Naive thymus-derived CD4-positive, alpha-beta T cell (primary cell): ENCODE measurements at places on chromosomes 5 and 9. TPM values are rescaled to one million over a fixed set of nuclear protein-coding genes. Genes with fewer than 3 reads are reported as not detected.

DNA sequence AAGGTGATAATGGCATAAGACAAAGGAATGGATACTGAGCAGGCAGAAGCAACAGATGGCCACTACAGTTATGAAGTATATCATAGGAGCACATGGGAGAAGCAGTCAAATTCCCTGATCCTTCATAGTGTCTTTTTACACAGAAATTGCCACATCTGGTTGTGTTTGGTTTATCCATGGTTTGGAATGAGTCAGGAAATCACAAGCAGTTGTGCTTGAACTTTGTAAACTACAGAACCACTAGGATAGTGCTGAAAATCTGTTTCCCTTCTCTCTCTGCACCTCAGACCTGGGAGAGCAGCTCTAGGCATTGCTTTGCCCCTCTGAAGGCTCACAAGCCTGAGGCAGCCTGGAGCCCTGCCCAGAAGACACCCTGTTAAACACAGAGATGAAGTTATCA is 134.0 kb downstream of the DMRT2 start:
- no peak for DNase-seq

DNA sequence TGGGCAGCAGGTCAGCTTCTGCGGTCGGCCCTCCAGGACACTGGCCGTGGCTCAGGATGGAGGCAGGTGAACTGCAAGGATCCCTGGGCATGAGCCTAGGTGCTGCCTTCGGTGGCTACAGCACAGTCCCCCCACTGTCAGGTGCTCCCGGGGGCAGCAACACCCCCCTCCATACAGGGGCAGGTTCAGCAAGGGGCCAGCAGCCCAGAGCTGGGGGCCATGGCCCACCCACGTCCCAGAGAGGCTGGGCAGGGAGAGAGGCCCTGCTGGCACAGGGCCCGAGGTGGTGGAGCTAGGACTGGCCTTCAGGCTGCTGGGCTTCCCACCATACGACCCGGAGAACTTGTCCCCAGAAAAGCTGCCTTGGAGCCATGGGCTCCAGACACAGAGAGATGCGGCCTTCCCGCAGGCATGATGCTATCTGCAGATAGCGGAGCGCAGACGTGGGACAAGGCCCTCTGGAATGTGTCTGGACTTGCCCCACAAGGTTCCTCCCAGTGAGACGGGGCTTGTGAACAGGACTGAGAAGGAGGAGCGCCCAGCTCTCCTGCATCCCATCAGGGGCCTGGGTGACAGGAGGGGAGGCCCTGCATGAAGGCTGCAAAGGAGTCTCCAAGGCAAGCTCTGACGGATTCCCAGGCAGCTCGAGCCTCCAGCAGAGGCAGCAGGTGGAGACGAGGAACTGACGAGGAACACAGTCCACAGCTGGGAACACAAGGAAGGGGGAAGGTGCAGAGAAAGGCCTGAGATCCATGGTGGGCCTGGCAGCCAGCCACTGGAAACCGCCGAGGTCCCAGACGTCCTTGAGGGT is 111.1 kb downstream of the VAV2 start:
- DNase-seq, result no peak

DNA sequence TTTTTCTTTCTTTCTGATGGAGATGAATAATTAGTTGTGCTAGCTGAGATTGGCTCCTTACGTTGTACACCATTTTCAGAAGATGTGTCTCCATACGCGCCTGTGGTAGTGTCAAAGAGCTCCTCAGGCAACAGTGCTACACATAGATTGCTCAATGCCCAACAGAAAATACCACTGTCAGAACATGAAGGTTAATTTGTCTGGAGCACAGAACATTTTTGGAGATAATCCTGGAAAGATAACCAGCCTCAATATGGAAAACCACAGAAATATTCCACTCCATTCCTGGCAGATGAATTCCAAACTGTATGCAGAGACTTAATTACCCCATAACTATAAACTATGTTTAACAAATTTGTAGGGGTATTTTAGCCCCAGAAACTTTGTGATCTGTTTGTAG is 233.6 kb downstream of the MARCHF11 start:
- DNase-seq, result no peak

- no peak for DNase-seq
Measured at GRCh38 chr5:76513476-76513875, 109.7 kb downstream of the F2RL2 start.

- DNase-seq, result no peak
Measured at GRCh38 chr5:119274767-119275130, 81.1 kb upstream of the TNFAIP8 start.

DNA sequence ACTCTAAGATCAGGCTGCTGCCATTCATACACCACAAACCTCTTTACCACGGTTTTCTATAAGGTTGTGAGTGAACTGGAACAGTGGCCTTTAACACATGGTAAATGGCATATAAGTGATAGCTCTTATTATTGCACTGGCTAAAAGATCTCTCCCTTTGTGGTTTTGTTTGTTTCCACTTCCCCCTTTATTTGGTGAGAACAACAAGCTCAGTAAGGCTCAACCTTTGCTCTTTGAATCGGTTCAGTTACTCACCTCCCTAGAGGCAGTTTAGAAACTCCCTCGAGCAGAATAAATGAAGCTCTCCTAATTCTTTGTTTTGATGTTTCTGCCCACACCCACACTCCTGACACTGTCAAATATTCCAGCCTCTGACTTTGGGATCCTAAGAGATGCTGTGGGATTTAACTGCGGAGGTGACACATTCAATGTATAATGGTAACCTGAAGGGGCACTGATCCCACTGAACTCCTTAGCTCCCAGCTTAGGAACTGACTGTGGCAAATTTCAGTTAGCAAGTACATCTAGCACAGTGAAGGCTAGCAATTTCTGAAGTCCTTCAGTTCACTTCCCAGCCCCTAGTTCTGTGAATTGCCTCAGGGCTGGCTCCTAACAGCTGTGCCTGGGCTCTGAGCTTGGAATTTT is 22.5 kb upstream of the RAD23B start:
- DNase-seq, result no peak

GRCh38 chr9:96006296-96006879 is 130.9 kb downstream of the ERCC6L2 start:
- no peak for DNase-seq

DNA sequence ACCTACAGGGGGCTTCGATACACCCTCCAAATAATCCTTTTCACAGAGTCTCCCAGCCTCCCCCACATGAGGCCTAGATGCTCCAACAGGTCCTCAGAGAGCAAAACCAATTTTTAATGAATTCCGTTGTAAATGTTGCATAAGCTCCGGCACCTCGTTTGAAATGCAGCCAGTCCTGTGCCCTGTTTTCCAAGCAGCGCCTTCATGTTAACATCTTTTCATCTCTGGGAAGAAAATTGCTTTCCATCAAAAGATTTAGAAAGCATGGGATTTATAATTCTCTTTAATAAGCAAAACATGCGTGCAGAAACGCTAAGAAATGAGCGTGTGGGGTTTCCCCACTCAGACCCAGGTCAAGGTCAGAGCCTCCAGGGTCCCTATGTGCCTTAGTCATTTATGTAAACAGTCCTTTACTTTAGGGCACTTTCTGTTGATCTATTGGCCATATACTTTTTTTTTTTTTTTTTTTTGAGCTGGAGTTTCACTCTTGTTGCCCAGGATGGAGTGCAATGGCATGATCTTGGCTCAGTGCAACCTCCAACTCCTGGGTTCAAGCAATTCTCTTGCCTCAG is 177.5 kb upstream of the S1PR3 start:
- DNase-seq, result no peak

DNA sequence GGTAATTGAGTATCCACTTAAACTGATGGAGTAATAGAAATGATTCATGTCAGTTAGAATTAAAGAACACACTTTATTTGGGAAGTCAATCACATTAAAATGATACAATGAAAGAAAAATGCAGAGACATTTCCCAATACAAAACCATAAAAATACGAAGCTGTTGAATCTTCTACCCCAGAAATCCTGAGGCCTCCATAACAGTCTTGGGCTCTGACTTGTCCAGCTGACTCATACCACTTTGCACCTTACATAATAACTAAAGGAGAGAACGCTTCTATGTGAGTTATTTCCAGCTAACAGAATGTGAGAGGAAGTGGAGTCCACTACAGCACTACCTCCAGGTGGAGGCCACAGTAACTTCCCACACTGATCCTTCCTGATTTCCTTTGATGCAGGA is 305.0 kb downstream of the MRPS30 start:
- no peak for DNase-seq

DNA sequence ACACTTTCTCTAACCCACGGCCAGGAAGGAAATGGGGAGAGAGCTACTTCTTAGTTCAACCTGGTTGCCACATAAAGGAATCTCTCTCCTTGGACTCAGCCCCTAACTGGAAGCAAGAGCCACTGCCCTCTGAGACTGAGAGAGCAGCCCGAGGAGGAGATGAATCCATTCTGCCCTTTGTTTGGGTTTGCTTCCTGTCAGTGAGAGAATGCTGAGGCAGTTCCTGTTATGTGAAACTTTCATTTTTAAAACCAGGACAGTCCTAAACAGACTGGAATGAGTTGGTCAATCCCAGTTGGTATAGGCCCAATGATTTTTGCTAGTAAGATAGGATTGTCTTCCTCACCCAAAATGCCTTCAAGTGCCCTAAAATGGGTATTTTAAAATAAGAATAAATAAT is 205.1 kb downstream of the NTRK2 start:
- no peak for DNase-seq

- no peak for DNase-seq
Measured at GRCh38 chr9:93218671-93219420, 34.9 kb downstream of the WNK2 start.

LOX gene
- not detected for polyA plus RNA-seq

ARID3C gene
- polyA plus RNA-seq, result not detected

PCDHGA7 gene
- not detected for polyA plus RNA-seq

LHX3 gene
- not detected for polyA plus RNA-seq

AQP7 gene
- polyA plus RNA-seq, result 0.53 TPM

SPIN1 gene
- 26.2 TPM for polyA plus RNA-seq
